ENCODE measurements at places on chromosomes 1 and 21.

DNA sequence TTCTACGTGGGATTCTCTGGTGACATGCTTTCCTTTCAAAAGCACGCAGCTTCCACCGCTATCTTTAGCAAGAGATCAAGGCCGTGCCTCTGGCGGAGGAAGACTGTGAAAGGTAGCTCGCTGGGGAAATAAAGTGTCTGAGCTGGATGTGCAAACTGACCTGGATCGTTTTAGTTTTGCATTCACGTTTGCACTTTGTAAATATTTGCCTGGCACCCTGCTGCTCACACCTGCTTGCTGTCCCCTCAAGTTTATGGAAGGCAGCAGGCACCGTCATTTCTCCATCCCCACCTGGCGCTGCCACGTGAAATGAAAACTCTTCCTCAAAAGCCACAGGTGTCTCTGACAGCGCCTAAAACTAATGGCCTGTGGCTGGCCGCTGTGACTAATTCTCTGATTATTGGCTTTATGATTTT is 44.0 kb upstream of the TARDBP start:
- DNase-seq, result no peak

DNA sequence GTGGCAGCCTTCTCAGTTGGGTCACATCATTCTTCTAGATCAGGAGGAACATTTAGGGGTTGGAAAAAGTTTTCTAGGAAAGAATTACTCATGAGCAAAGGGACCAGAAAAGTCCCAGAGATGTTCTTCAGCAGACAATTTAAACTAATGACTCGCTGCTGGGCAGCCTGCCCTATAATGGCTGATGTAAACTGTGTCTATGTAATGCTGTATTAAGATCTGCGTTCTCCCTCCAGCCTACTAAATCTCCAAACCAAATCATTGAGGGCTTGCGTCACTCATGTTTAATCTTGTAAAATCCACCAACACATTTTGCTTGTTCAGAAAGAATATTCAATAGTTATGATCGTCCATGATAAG is 92.1 kb downstream of the LRRC8C start:
- no peak for DNase-seq

GRCh38 chr21:19993268-19993667 is 1004.9 kb upstream of the NCAM2 start:
- no peak for DNase-seq

- DNase-seq, result no peak
These were observed 131.5 kb downstream of the DHRS3 start for GRCh38 chr1:12486401-12487005.

DNA sequence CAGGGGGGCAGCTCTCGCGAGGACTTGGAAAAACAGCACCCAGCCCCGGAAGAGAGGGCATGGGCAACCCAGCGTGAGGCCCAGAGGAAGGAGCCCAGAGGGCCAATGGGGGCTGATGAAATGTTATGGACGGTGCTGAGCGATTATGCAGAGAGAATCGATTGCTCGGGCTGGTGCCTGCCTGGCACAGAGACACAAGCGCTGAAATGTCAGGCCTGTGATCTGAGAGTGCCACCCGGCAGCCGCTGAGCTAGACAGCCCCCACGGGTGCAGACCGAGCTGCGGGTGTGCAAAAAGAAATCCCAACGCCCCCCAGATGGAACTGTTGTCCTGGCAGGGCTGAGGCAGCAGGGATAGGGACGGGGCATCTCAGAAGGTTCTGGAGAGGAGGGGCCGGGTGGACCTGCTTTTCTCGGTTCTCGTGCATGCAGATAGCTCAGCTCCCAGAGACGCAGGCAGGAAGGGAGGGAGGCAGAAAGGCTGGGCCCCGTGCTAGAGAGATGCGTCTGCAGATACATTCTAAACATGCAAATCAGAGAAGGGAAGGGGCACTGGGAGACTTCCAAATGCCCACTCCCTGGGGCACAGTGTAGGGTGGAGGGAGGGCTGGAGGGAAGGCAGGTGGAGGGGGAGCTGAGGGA is 41.5 kb downstream of the TAS1R2 start:
- DNase-seq, result no peak

GRCh38 chr1:65577278-65577677 is 156.8 kb downstream of the LEPR start:
- DNase-seq, result no peak

DNA sequence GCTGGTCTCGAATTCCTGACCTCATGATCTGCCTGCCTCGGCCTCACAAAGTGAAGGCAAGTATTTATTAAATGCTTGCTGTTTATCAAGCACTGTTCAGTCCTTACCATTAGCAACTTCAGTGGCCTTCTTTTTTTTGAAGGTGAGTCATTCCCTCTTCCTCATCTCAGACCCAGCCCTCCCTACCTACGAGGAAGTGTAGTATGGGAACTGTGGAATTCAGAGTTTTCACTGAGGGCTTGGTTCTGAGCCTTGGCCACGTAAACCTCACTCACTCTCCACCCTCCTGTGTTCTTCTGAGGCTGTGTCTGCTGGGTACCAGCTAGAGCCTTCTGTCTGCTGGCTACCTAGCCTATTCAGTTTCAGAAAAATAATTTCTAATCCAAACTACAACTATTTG is 218.3 kb upstream of the SGIP1 start:
- DNase-seq, result no peak

- DNase-seq, result no peak
These were observed 10.4 kb downstream of the SLC66A1 start for GRCh38 chr1:19322481-19322880.

DNA sequence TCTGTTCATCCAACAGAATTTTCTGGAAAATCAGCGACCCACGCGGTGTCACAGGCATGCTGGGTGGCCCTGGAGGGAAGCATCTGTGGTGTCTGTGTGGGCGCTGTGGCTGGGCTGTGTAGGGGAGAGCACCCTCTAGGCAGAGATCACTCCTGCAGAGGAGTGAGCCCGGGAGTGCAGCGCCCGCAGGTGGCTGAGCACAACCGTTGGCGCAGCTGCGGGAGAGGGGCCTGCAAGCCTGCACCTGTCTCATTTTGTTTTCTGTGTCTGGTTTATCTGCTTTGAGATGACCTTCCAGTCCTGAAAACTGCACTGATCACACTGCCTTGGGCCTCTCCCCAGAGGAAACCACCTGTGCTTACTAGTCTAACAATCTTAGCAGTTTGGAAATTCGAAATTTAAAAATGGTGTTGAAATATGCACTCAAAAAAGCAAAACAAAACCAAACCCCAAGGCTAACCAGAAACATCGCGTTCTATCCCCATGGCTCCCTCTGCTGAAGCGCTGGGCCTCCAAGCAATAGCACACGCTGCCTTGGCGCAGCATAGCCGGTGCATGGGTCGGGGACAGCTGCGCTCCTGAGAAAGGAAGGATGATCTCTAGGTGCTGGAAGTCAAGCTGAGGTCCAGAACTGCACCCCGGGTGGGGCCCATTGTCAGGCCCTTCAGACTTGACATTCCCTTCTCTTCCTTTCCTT is 4.8 kb downstream of the FAM3B start:
- DNase-seq, result no peak

- DNase-seq, result no peak
These were observed 52.7 kb downstream of the VWA5B1 start for GRCh38 chr1:20343149-20343937.

DNA sequence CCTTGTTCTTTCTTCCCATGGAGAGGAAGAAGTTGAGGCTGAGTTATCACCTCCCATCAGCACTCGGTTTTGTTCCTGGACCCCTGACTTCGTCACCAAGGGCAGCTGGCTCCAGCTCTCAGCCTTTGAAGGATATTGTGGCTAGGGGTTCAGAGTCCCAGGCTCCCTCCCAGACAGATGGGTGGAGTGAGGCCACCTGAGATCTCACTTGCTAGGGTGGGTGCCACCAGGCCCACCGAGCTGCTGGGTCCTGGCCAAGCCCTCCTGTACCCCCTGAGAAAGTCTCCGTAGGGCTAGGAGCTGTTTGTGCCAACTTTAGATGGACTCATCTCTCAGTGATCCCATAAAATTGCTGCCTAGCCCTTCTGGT is 6.9 kb downstream of the MX2 start:
- DNase-seq, result no peak

GRCh38 chr1:183920651-183921050 is 115.7 kb downstream of the RGL1 start:
- no peak for DNase-seq

- no peak for DNase-seq
These were observed 544 bp downstream of the PPM1J start for GRCh38 chr1:112714313-112715263.

DNA sequence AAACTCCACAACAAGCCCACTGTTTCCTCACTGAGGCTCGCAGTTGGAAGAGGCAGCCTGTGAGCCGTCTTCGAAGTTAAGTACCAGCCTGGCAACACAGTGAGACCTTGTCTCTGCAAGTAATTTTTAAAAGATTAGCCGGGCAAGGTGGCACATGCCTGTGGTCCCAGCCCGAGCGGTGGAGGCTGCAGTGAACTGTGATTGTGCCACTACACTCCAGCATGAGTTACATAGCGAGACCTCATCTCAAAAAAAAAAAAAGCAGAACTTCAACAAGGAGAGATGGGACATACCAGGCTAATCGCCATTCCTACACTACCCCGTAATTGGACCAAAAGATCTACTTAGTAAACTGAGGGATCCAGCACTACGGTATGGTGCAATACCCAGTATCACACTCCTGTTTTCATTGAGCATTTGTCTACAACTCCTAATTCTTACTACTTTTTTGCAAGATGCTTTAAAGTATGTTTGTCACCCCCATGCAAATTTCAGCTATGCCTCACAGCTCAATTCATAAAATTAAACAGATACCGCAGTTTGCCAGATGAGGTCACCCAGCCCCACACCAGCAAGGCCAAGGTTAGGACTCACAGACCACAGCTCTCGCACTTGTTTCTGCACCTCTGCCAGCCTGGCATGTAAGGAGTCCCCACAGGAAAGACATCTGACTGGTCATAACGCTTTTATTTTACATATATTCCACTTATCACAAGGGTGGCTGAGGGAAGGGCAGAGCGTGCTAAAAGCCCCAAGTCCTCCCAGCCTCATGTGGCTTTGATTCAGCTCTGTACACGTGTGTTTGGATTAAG is 21.0 kb downstream of the SDE2 start:
- DNase-seq, result no peak

DNA sequence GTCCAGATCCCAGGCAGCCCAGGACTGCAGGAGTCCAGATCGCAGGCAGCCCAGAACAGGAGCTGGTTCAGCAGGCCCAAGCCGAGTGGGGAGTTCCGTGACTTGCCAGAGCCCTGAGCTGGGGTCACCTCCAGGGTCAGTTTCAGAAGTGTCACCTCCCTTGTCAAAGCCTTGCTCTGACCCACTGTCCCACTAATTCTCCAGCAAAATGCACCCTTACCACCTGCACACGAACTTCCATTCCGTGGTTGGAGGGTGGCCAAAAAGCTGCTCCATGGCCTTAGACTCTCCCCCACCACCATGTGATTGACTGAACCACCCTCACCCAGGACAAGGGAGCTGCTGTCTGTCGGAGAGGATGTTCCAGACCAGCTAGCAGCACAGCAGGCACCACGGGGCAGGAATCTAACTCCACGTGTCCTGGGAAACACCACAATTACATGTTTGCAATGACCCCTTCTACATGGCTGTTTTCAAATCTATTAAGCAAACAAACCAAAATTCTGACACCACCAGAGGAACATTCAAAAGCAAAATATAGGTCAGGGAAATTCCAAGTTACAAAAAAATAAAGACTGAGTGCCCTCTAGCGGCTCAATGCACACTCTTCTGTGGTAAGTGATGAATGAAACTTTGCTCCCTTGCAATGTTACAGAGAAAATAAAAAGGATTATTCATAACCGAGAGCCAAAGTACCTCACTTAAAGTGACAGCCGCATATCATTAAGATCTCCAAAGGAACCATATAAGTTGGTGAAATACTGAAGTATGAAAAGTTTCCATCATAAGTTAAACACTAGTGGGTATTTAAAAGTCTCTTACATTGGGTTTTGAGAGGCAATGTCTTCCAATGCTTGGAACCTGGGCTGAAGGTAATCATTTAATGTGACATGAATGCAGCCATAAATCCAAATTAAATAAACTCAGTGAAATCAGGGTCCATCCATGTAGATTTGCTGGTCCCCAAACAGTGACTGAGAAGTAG is 76.3 kb downstream of the NPHP4 start:
- DNase-seq, result peak; percentile 6

- DNase-seq, result no peak
These were observed 10.6 kb downstream of the MROH7 start for GRCh38 chr1:54652168-54652567.

DNA sequence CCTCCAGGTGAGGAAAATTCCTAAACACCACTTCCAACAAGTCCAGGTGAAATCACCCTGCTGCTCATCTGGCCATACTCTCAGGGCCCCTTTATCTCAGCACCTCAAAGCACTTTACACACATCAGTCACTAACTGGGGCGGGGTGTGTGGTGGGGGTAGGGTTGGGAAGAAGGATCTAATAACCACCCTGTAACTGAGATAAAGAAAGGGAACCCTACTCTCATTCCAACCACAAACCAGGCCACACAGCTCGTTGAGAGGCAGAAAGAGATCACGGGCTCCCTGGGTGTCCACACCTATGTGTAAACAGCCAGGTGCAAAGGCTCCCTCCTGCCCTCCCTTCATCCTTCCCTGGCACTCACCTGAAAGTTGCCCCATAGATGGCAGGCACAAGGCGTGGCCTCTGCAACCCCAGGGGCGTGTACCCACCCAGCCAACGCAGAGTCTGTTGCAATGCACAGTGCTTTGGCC is 20.4 kb downstream of the GPR161 start:
- DNase-seq, result no peak
